ENCODE measurements at places on chromosomes 3 and 15.

GRCh38 chr3:58899159-58899952 lies 150.5 kb downstream of the CFAP20DC start:
- DNase-seq = peak; percentile 9

DNA sequence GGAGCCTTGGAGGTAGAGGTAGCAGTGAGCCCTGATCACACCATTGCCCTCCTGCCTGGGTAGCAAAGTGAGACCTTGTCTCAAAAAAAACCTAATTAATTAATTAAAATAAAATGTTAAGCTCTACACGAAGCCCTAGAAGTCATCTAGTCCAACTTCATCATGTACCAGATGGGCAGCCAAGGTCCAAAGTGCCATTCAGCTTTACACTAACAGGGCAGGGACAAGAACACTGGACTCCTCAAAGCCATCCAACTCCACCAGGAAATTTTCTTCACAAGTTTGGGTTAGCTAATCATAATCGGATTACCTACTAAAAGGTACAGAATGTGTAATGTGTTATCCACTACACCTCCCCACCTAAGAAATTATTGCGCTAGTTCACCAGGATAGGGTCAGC lies 48.8 kb downstream of the WWTR1 start:
- no peak for DNase-seq

DNA sequence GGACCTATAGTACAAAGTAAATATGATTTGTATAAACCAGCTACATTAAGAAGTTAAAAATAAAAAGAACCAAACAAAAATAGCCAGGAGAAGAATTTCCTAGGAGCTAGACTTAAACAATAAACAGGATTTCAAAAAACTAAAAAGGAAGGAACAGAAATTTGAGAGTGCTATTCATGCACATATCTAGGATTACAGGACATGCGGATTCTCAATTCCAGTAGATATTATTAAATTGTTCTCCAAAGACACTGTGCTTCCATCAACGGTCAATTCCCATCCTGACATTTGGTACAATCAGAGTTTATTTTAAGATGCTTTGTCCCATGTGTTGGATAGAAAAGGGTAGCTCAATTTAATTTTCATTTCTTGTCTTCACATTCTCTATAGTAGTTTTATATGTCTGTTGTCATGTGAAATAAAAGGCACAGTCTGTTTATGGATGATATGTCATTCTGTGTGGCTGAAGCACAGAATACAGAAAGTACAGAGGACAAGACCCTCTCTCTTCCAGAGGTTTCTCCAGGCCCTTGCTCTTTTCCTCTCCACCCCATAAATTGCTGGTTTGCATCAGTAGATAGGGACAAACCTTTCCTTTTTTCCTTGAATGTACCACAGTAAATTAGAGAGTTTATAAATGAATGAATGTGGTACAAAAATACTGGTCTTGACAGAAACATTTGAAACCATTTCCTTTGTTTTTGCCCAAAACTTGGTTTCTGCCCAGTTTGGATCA lies 3.5 kb downstream of the PLOD2 start:
- no peak for DNase-seq

- no peak for DNase-seq
These were observed 69.5 kb downstream of the HERC1 start for GRCh38 chr15:63764124-63764803.

GRCh38 chr3:12663936-12664908 lies at the start of gene RAF1:
RAF1 (minus strand) TSS chr3:12664117; CDS start chr3:12618721, 45,396 bp downstream.
- DNase-seq = peak; percentile 99
